ENCODE measurements at places on chromosomes 6 and 20. TPM values are rescaled to one million over a fixed set of nuclear protein-coding genes. Genes with fewer than 3 reads are reported as not detected.
A peak's percentile ranks its signal among the peaks of the same experiment; 100 is the strongest.

DNA sequence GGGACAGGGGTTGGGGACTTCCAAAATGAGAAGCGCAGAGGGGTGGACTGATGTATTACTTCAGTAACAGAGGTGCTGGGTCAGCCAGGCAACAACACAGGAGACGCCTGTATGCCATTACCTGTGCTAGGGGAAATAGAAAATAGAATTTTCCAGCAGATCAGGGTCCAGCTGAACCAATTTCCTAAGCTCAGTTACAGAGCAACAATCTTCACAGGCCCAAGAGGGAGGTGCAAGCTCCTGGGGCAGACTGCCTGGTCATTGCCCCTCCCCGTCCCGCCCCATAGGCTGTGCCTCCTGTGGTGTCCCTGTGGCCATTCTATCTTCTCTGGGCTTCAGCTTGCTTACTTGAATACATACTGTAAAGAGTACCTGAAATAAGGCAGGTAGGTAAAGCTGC, 3.7 kb downstream of the KCNK5 start:
- no peak for DNase-seq

DNA sequence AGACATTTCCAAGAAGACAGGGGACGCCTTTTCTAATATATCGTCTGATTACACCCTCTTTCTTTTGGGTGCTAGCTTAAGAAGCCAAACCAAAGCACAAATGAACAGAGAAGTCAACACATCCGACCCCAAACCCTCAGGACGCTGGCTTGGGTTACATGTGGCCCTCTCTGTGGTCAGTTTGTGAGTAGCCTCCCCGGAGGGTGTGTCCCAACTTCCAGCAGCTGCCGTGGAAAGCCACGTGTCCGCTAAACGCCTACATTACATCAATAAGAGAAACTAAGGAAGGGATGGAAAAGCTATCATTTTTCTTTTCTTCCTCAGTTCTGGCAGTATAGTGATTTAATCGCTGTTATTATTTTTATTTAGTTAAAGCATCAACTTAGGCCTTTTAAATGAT, 487 bp upstream of the BMP6 start:
- no peak for DNase-seq

GRCh38 chr6:83592770-83593394, 80.5 kb downstream of the PRSS35 start:
- no peak for DNase-seq

DNA sequence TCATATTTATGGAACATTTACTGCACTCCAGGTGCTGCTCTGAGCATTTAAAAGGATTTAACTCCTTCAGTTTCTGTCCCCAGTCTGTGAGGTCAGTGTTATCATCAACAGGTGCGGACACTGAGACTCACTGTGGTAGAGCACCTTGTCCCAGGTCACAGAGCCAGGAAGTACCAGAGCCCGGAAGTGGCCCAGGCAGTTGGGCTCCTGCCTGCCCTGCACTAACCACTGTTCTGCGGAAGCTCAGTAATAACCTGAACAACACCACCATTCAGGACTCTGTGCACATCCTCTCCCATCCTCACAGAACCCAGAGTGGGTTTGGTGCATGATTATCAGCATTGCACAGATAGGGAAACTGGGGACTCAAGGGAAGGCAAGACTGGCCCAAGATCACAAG, 16.8 kb upstream of the SIRPG start:
- no peak for DNase-seq

DNA sequence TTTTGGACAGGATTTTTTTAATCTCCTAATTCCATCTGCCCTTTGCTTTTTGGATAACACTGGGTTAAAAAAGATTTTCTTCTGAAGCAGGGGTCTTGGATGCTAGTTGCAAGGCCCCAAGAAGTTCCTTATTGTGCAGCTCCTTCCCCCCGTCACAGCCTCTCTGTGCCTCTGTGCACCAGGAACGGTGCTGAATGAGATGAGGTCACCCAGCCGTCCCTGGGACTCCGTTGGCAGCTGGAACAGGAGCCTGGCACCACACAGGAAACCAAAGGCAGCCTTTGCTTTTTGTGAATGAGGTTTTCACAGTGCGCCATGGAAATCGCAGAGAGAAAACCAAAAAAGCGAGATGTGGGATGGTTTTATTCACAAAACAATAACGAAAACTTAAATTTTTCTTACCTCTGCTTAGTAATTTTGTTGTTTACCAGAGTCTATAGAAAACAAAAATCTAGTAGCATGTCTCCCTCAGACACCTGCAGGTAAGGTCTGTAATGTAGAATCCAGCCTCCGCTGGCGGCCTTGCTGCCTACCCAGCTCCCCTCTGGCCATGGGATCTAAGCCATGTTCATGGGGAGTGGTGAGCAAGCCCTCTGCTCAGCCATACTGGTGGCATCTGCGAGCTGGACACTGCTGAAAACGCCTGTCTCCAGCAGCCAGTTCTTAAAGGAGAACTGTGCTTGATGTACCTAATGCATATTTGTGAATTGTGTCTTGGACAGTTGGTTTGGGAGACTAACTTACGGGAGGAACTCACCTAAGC, 40.4 kb upstream of the SYNJ2 start:
- DNase-seq, result no peak

GRCh38 chr20:21259346-21259745, 43.8 kb upstream of the XRN2 start:
- DNase-seq, result no peak

GRCh38 chr6:163985040-163985439, 570.5 kb downstream of the QKI start:
- no peak for DNase-seq

GRCh38 chr6:3031857-3032640, 32.4 kb downstream of the NQO2 start:
- DNase-seq, result no peak

GRCh38 chr20:17499041-17499440, 32.1 kb downstream of the BFSP1 start:
- no peak for DNase-seq

DNA sequence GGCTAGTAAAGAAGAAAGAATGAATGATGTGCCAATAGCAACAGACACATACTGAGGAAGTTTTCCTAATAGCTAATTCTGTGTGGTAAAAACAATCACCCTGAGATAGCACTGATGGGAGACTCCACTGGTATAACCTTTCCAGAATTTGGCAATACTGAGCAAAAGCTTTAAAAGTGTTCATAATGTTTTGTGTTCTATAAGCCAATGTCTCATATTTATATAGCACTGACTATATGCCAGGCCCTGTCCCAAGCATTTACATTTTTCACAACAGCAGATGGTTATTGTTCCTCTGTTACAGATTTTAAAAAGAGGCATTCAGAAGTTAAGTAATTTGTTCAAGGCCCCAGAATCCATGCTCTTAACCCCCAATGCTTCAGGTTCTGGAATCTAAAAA, 108.0 kb upstream of the DST start:
- DNase-seq, result no peak

DNA sequence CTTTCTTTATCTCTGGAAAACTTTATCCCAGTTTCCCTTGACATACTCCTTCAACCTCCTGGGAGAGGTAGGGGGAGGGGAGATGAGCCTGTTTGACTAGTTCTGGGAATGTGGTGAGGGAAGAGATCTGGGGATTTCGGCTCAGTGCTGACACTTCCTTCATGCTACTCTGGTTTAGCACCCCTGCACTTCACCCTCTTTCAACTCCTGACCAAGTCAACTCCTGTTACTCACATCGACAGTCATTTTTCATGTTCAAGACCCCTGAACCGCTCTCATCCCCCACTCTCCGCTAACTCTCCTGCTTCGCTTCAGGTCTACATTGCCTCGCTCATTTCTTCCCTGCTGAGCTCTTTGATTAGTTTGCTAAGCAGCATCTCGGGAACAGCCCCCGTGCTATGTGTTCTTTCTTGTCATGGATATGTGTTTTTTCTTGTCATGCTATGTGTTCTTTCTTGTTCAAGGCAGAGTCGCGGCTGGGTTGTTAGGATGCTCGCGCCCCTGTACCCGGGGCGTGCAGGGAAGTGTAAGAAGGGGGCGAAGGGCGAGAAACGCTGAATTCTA, 16.6 kb upstream of the TRIM27 start:
- DNase-seq, result peak; percentile 70

- DNase-seq, result no peak
These were observed 12.6 kb upstream of the MPC1 start for GRCh38 chr6:166395351-166395750.

GRCh38 chr20:21933526-21933925, 228.1 kb downstream of the PAX1 start:
- no peak for DNase-seq

- DNase-seq, result no peak
These were observed 33.5 kb downstream of the TMEM170B start for GRCh38 chr6:11571073-11571472.

DNA sequence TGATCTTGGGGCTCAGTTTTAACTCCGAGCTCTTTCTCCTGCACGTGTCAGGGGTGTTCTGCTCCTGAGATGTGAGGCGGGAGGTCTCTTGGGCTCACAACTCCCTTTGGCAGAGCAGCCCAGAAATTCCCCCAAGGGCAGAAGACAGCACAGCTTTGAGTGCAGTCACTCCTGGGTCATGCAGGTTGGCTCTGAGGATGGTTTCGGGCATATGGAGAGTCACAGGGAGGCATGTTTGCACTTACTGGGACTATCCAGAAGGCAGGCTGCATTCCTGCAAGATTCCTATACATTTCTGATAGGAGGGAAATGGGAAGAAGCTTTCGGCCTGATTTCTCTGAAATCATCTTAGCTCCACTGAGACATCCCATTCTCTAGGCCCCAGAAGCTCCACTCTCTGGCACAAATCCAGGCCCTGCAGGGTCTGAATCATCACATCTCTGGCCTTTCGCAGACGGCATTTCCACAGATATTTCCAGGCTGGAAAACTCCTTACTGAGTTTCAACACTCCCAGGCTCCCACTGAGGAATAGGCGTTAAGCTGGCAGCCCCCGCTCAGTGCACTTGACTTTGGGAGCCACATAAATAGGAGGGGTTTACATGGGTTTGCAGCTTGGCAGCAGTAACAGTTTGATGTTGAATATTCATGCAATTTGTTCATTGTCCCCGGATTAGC, 39.7 kb downstream of the AGPAT4 start:
- peak; percentile 55 for DNase-seq

DNA sequence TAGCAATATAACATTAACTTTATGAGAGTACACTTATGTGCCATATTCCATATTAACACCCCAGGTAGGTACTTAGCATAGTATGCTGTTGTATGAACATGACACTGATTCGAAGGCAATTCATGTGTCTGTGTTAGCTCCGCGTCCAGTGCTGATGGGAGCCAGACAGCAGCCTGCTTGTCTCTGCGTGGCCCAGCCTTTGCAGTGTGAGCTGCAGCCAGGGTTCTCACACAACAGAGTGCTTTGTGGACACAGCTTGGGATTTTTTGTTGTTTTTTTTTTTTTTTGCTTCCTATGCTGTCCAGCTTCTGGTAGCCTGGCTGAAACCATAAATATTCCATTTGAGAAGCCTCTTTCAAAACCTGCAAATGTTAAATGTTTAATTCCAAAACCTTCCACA, 350.9 kb downstream of the SMOC2 start:
- DNase-seq, result no peak

Gene BLTP3A
- total RNA-seq, result 8.1 TPM

Gene CBFA2T2
- total RNA-seq, result 14.4 TPM

Gene EFCAB8
- not detected for total RNA-seq

Gene SIRPB1
- 0.99 TPM for total RNA-seq

Gene CCN5
- total RNA-seq, result 0.20 TPM

Gene PDYN
- total RNA-seq, result not detected

Data from skin of body (tissue), 3 donors.